HT-29 (cell line): ENCODE measurements at places on chromosomes 2 and 18.

- DNase-seq: no peak
These were observed 424.0 kb downstream of the ARHGAP15 start for GRCh38 chr2:143553261-143553660.

- no peak for DNase-seq
These were observed 73.4 kb downstream of the ACTR2 start for GRCh38 chr2:65300761-65301711.

DNA sequence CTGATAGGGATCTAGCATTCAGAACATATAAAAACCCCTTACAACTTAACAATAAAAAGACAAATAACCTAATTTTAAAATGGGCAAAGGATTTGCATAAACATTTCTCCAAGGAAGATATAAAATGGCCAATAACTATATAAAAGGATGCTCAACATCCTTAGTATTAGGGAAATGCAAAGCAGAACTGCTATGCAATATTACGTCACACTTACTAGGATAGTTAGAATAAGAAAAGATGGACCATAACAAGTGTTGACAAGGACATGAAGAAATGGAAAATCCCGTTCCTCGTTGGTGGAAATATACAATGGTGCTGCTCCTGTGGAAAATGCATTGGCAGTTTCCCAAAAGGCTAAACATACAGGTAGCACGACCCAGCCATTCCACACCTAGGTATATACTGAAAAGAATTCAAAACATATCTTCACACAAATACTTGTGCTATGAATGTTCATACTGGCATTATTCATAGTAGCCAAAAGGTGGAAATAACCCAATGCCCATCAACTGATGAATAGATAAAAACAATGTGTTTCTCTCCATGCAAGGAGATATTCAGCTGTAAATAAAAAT is 48.2 kb upstream of the REV1 start:
- no peak for DNase-seq

DNA sequence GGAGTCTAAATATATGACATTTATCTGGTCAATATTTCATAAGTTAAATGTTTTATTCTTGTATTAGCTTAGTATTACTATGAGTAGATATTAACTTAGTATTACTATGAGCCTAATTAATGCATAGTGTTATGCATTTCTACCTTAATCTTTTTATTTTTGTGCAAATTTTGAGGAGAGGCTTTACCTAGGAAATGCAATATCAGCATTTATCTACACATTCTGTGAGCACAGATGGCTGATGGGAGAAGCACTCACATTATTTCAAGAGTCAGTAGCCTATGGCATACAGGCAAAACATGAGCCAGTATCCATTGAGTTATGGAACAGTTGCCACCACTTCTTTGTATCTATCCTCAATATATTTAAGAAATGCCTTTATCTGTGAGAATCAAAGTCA is 404.6 kb upstream of the KCNJ3 start:
- DNase-seq: no peak

GRCh38 chr18:46629361-46629760 is 27.7 kb downstream of the LOXHD1 start:
- DNase-seq: no peak

DNA sequence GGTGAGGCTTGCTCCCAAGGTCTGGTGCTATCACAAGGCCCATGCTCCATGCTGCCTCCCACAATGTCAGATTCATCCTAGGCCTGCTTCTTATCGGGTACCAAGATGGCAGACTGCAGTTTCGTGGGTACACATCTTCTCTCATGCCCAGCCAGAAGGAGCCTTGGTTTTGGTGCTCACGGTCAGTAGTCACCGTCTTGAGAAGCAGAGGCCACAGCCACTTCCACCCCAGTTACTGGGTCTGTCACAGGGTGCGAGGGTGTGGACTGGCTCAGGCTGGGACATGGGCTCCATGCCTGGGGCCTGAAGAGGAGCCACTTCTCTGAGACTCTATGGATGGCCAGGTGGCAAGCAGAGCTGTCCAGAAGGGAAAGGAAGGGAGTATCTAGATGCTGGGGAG is 178.8 kb upstream of the HS6ST1 start:
- DNase-seq: no peak

GRCh38 chr18:60593249-60593648 is 220.7 kb upstream of the MC4R start:
- no peak for DNase-seq

DNA sequence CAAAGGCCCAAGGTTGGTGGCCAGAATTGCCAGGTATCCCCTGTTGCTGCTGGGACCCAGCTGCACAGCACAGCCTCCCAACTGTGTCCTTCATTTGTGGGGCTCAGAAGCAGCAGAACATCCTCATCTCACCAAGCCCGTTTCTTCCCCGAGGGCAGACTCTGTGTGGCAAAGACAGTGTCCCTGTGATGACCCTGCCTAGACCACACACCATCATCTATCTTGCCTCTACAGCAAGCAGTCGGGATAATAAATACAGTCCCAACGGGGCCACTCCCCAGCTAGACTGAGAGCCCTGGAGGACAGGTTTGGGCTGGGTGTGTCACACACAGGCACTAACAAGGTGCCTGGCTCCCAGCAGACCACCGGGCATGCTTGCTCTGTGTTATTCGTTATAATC is 93.4 kb downstream of the PTGR3 start:
- DNase-seq: no peak

GRCh38 chr2:31266804-31267203 is 32.9 kb downstream of the EHD3 start:
- no peak for DNase-seq

DNA sequence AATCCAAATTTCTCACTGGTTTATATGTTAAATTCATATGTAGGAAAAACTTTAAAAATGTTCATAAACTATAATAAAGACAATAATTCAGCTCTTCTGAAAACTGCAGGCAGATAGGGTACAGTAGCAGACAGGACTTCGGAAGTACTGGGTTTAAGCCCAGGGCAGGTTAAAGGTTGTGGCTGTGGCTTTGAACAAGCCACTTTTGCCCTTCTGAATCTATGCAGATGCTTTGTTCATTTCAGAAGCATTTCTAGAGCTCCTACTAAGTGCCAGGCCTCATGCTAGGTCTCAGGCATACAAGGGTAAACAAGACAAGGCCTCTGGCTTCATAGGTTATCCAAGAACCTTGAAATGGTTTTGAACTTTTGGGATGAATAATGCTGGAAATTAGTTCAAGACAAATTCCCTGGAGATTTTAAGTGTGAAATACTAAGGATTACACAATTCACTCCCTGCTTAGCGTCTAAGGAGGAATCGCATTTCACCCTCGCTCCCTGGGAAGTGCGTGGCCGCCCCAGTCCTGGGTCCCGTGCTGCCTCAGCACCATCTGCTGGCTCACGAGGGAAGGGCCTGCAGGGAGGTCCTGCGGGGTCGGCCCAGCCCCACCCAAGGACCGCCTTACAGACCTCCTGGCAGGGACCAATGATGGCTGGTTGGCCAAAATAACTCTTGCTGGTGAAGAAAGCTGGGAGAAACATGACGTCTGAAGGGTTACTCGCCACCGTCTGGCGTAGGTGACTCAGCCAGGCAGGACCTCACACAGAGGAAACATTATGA is 67.7 kb upstream of the L3MBTL4 start:
- no peak for DNase-seq

- DNase-seq: no peak
These were observed 15.1 kb downstream of the CYRIA start for GRCh38 chr2:16650287-16651249.

GRCh38 chr18:47265197-47265596 is 13.7 kb upstream of the SKOR2 start:
- DNase-seq: no peak

GRCh38 chr2:110867078-110867477 is 134.7 kb downstream of the ACOXL start:
- no peak for DNase-seq

DNA sequence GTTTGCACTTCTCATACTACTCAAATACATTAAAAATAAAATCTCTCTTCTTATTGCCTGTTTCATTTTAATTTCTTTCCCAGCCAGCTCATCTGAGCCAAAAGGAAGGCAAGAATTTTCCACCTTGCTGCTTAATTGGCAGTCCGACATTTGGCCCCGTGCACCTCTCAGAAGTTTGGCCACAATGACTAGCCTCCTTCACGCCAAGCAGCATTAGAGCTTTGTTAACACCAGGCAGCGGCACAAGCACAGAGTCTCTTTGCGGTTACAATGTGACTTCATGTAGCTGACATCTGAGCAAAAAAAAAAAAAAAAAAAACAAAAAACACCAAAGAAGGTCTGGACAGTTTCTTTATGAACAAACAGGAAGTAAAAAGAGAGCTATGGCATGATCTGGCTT is 248.9 kb downstream of the OSR1 start:
- DNase-seq: no peak

DNA sequence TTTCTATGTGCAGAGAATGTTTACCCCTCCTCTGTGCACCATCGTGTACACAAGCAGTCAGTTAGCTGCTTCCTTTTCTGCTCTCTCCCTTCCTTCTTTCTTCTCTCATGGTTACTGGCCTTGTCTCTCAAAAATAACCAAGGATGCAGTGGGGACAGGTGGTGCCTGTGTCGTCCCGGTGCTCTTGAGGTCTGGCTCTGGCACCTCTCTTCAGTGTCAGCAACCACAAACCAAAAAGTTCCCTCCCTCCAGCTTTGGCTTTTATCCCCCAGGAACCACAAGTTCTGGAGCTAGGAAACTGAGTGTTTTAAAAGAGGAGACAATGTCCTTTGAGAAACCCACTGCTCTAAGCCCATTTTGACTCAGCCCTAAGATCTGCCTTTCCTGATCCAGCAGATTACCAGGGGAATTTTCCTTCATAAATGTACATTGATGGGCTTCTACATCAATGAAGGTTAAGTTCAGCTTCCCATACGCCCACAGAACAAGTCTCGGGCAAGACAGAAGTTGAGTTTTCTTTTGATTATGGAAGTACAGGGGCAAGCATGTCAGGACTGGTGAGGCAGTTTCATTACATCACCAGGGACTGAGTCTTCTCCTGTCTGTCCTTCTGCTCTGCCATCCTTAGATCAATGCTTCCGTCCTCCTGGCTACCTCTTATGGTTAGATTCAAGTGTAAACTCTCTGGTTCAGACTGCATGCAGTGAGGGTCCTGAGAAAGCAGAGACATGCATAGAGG is 232.2 kb downstream of the SETBP1 start:
- DNase-seq: no peak

GRCh38 chr2:74418312-74418711 is 3.1 kb downstream of the C2orf81 start:
- DNase-seq: no peak

GRCh38 chr2:112161431-112162145 is 23.4 kb downstream of the FBLN7 start:
- no peak for DNase-seq

GRCh38 chr2:221203125-221203524 is 369.0 kb downstream of the EPHA4 start:
- DNase-seq: no peak

DNA sequence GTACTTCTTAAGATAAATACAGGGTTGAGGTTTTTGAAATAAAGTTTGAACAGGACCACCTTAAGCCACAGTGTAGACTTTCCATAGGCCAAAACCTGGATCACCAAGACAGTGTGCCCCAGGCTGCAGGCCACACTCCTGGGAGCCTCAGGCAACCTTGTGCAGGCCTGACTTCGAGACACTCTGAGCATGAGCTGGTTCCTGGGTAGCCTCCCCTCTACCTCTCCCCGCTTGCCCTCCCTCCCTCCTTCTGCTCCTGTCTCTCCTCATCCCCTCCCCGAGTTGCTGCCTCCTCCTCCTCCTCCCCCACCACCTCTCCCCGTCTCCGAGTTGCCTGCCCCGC is 10.6 kb upstream of the PROC start:
- peak; percentile 40 for DNase-seq

DNA sequence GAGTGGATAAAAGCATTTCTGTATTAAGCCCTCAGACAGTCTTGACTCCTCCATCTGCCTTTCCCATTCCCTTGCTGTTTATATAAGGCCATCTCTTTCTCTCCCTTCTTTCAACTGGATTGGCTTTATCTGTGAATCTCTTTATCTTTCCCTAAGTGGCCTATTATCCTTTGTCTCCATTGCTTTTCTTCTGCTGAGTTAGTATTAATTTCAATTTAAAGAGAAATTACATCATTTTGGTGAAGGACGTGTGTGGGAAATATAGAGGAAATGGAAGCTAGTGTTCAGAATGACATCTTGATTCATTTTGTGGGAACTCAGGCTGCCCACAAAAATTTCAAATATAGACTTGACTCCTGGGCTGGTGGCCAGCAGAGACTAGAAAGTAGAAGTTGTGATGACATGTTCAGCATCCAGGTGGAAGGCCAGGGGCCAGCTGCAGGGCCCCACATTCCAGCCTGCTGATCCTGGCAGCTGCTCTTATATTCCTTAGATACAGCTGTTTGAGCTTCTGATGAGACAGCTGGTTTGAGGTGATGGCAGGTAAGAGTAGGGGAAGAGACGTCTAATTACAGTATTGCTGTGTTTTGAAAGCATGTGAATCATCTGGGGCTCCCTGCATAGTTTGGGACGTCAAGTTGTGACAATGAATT is 52.3 kb downstream of the DIS3L2 start:
- peak; percentile 7 for DNase-seq

DNA sequence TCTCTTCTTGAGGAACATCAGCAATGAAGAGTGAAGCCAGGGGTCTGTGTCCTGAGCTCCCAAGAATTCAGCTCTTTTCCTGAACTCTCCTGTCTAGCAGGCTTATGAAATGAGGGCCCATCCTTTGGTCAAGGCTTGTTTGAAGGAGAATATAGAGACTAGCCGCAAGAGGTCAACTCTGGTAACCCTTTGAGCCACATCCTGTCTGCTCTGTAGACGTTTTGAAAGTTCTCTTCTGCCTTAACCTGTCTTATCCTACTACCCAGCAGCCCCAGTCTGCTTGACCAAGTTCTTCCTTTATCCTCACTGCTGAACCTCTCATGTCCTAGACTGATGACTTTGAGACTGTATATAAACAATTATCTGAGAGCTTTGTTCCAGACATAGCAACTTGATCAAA is 5.4 kb downstream of the SEMA4F start:
- no peak for DNase-seq

- no peak for DNase-seq
These were observed 5.9 kb downstream of the TMEM178A start for GRCh38 chr2:39671604-39672003.

DNA sequence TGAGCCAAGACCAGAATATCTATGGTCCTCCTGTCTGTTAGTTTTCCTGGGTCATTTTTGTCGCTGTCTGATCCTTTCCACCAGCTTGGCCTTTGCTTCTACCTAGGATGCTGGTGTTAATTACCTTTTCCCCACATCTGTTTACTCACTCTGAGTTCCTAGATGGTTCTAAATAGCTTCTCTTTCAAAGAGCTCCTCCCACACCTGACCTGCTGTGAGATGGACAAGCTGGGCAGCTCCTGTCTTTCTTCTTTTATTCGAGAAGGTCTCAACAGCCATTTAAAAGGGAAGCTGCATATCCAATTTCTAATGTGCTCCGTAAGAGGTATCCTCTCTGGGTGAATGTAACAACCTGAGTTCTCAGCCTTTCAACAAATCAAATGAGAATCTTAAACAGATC is 156.2 kb downstream of the HRH4 start:
- DNase-seq: no peak

- no peak for DNase-seq
These were observed 40.4 kb upstream of the LDLRAD4 start for GRCh38 chr18:13178197-13178596.

GRCh38 chr18:10249801-10250200 is 204.6 kb upstream of the APCDD1 start:
- DNase-seq: no peak

GRCh38 chr2:200087451-200087850 is 132.1 kb downstream of the MAIP1 start:
- DNase-seq: no peak

- no peak for DNase-seq
These were observed 21.6 kb upstream of the ITM2C start for GRCh38 chr2:230843132-230843531.

- DNase-seq: peak; percentile 43
These were observed 63.6 kb downstream of the ZBTB7C start for GRCh38 chr18:48345596-48345995.
